Chondrocyte (in vitro differentiated cells): ENCODE measurements at places on chromosomes 2 and 18. TPM values are rescaled to one million over a fixed set of nuclear protein-coding genes. Genes with fewer than 3 reads are reported as not detected.

GRCh38 chr2:58568901-58569300 is 327.8 kb upstream of the FANCL start:
- no peaks in the 10 kb centered on the region for H3K36me3 ChIP-seq
- H3K4me3 ChIP-seq: no peak overlapping the region
- DNase-seq: no peak
- no peaks in the 10 kb centered on the region for H3K27me3 ChIP-seq
- no peak overlapping the region for H3K27ac ChIP-seq
- peaks cover 8% of the 10 kb centered on the region for H3K4me1 ChIP-seq

DNA sequence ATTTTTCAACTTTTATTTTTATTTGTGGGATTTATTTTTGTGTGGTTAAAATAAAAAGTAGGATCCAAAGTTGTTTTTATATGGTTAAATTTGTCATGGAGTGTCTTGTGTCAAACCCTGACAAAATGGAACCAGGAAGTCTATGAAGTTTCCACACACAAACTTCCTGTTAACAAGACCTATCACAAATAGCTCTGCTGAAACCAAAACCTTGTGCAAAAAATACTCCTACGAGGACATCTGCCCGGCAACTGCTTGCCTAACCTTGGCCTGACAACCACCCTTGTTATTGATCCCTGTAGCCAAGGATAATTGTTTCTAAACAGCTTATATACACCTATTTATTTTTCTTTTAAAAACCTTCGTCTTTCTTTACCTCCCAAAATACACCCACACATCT is 389.6 kb downstream of the TRIB2 start:
- peaks cover 9% of the 10 kb centered on the region for H3K4me1 ChIP-seq
- no peak overlapping the region for H3K4me3 ChIP-seq
- peaks cover 8% of the 10 kb centered on the region for H3K27me3 ChIP-seq

DNA sequence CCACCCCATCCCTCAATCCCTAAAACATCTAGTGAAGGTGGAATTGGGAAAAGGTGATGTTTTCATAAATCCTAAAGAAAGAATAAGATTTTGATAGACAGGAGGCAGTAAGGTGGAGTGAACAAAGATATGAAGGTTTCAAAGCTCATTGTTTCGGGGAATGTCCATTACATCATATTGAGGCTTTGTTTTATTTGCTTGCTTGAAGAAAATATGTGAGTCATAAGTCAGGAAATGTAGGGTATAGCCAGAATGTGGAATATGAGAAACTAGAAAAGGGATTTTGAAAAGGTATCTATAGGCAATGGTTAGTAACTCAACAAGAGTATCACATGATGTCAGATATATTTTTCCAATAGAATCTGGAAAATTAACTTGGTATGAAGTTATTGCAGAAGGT is 1178.5 kb upstream of the ACVR2A start:
- H3K36me3 ChIP-seq: no peaks in the 10 kb centered on the region
- no peak overlapping the region for H3K27ac ChIP-seq
- H3K4me1 ChIP-seq: no peaks in the 10 kb centered on the region

DNA sequence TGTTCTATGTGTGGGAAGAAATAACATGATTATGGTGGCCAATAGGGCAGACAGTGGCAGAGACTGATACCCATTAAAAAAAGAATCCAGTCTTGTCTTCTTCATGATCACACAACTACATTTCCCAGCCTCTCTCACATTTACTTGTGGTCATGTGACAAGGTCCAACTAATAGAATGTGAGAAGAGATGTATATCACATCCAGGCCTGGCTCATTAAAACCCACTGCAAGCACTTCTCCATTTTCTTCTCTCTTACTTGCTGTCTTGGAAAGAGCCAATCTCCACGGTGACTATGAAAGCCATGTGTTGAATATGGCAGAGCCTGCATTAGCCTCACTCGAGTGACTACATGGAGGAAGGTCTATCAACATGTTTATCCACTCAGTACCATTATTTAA is 306.2 kb upstream of the ZEB2 start:
- H3K27me3 ChIP-seq: no peaks in the 10 kb centered on the region
- no peak overlapping the region for H3K27ac ChIP-seq
- H3K4me3 ChIP-seq: no peak overlapping the region
- DNase-seq: no peak
- peaks cover 11% of the 10 kb centered on the region for H3K4me1 ChIP-seq

GRCh38 chr18:32040936-32041335 is 22.3 kb downstream of the RNF125 start:
- no peaks in the 10 kb centered on the region for H3K36me3 ChIP-seq
- no peaks in the 10 kb centered on the region for H3K4me1 ChIP-seq
- DNase-seq: no peak

GRCh38 chr2:222108497-222108896 is 190.3 kb downstream of the PAX3 start:
- no peak overlapping the region for H3K27ac ChIP-seq
- H3K36me3 ChIP-seq: no peaks in the 10 kb centered on the region
- peaks cover 5% of the 10 kb centered on the region for H3K27me3 ChIP-seq
- no peak for DNase-seq
- H3K4me1 ChIP-seq: no peaks in the 10 kb centered on the region

Gene PTPRN
- 0.67 to 0.87 TPM (median 0.80 TPM) in 3 replicates for total RNA-seq

GRCh38 chr2:27954771-27955383 is 64.3 kb downstream of the BABAM2 start:
- peak overlapping the region; percentile 90 for H3K27ac ChIP-seq
- no peaks in the 10 kb centered on the region for H3K27me3 ChIP-seq
- H3K4me1 ChIP-seq: peaks cover 46% of the 10 kb centered on the region
- H3K4me3 ChIP-seq: no peak overlapping the region
- no peak for DNase-seq

- no peaks in the 10 kb centered on the region for H3K36me3 ChIP-seq
- H3K4me3 ChIP-seq: no peak overlapping the region
- no peak for DNase-seq
- H3K27me3 ChIP-seq: no peaks in the 10 kb centered on the region
Measured at GRCh38 chr18:9418047-9418690, 57.1 kb upstream of the RALBP1 start.

- peaks cover 2% of the 10 kb centered on the region for H3K36me3 ChIP-seq
- H3K27ac ChIP-seq: no peak overlapping the region
- no peak overlapping the region for H3K4me3 ChIP-seq
- H3K27me3 ChIP-seq: no peaks in the 10 kb centered on the region
- peaks cover 10% of the 10 kb centered on the region for H3K4me1 ChIP-seq
Measured at GRCh38 chr2:217316743-217317142, 456.9 kb upstream of the TNP1 start.

DNA sequence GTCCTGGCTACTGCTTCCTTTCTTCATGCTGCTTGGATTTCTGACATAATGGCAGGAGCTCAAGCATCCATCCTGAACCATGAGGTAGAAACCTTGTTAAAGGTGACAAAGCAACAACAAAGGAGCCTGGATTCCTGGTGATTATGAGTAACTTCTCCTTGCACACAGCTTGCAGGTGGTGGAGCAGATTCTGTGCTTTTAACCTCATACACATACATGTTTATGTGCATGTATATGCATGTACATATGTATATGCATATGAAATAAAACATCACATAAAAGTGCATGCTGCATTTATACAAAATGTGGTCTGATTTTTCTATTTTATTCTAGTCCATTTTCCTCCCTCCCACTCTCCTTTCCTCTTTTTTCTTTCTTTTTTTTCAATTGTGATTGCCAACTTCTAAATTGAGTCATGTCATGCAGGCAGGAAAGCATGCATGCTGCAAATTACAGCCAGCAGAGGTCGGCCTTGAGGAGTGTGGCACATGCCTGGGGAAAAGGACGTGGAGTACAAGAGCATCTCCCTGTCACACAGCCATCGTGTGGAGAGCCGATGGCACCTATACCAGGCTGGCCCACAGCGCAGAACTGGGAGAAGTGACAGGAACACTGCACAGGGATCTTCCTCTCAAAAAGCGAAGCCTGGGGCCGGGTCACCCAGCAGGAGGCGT is 17.9 kb downstream of the LCT start:
- H3K27ac ChIP-seq: no peak overlapping the region
- H3K4me1 ChIP-seq: peaks cover 9% of the 10 kb centered on the region
- DNase-seq: no peak

Gene TCF23
- not detected in 3 replicates for total RNA-seq

DNA sequence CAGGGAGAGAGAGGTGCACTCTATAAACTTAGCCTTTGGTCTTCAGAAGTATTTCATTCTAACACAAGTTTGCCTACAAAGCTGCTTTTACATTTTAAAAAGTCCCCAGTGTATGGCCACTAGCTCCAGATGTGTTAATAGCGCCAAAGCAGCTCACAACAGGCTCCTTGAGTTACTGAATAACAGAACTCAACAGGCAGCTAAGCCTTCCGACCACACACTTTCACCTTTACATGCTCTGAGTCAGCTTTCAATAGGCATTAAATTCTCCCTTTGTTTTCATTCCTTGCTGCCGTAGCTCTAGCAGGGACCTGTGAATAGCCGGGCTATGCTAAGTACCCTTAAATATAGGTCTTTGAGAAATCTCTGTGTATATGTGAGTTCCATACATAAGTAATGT is 262.8 kb upstream of the PARD3B start:
- no peak overlapping the region for H3K27ac ChIP-seq
- no peaks in the 10 kb centered on the region for H3K36me3 ChIP-seq
- H3K27me3 ChIP-seq: no peaks in the 10 kb centered on the region
- DNase-seq: no peak
- peaks cover 19% of the 10 kb centered on the region for H3K4me1 ChIP-seq

DNA sequence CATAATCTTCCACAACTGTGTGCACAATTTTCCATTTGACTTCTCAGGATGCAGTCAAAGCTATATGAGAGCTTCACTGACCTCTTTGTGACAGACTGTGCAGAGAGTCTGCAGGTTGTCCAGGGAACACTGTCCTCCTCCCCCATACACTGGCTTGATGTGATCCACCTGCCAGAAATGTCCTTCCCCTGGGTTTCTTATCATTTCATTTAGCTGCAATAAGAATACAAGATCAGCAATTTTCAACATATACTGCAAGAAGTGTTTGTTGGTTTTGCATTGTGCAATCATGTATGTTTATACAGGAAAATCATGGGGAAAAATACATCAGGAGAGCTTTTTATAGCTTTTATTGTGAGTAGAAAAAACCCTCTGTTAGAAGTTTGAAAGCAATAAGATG is 150.7 kb downstream of the RAB3GAP1 start:
- H3K4me1 ChIP-seq: no peaks in the 10 kb centered on the region
- no peaks in the 10 kb centered on the region for H3K27me3 ChIP-seq
- H3K4me3 ChIP-seq: no peak overlapping the region
- H3K36me3 ChIP-seq: peaks cover 2% of the 10 kb centered on the region
- no peak overlapping the region for H3K27ac ChIP-seq
- no peak for DNase-seq

DNA sequence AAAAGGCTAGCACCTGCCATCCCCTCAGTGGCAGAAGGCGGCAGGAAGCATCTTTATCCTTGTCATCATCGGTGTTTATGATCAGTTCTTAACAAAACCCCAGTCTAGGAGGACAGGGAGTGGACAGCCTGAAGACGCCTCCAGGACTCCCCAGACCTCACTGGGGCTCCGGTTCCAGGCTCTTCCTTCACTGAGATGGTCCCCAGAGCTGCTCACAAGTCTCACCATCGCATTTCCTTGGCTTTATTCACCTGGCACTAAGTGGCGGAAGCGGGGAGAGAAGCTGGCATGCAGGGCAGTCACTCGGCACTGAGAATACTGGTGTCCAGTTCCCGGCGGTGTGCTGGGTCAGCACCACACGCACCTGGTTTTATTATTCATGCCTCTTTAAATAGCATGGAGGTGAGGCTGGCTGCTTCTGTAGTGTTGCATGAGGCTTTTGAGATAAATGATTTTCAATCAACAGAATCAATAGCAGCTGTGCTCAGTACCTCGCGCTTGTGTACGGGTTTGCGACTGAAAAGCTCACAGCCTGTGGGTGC is 68.7 kb downstream of the CABLES1 start:
- H3K27ac ChIP-seq: no peak overlapping the region
- peaks cover 42% of the 10 kb centered on the region for H3K36me3 ChIP-seq
- H3K27me3 ChIP-seq: no peaks in the 10 kb centered on the region
- no peaks in the 10 kb centered on the region for H3K4me1 ChIP-seq
- no peak for DNase-seq
- H3K4me3 ChIP-seq: no peak overlapping the region

Gene AGXT
- total RNA-seq: not detected in 3 replicates

GRCh38 chr2:58448065-58448507 is 207.0 kb upstream of the FANCL start:
- no peak for DNase-seq
- H3K27me3 ChIP-seq: peaks cover 3% of the 10 kb centered on the region
- no peaks in the 10 kb centered on the region for H3K36me3 ChIP-seq
- peaks cover 7% of the 10 kb centered on the region for H3K4me1 ChIP-seq

GRCh38 chr2:215137741-215138340 is 585 bp downstream of the ABCA12 start:
- peaks cover 31% of the 10 kb centered on the region for H3K4me1 ChIP-seq
- H3K27me3 ChIP-seq: no peaks in the 10 kb centered on the region
- DNase-seq: no peak
- peak overlapping the region; percentile 46 for H3K4me3 ChIP-seq
- peak overlapping the region; percentile 89 for H3K27ac ChIP-seq

DNA sequence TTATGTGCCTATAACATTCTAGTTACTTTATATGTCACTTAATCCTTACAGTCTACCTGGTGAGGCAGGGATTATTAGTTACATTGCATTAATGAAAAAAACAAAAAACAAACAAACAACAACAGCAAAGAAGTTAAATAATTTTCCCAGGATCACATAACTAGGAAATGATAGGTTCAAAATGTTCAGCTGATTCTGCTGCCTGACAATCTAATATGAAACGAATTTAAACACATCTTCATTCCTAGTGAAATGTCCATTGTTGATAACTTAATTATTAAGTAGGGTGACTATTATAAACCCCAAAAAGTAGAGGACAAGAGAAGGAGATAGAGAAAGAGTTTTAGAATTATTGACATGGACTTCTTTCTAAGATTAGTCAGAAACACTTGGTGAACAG is 22.6 kb downstream of the HOXD1 start:
- no peak overlapping the region for H3K27ac ChIP-seq
- H3K27me3 ChIP-seq: peaks cover 7% of the 10 kb centered on the region
- H3K4me3 ChIP-seq: no peak overlapping the region

DNA sequence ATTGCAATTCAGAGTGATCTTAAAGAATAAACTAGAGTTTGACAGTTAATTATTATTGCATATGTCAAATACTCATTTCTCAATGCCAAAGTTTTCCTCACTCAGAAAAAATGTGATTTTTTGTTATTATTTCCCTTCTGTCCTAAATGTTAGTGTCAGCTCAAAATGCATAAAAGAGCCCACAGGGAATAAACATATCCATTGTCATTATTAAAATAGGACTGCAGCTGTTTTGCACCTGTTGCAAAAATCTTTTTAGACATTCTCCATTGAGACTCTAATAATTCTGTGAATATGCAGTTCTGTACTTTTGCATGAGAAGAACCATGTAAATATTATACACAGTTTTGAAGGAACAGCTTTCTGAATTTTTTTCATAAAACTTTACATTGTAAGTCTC is 540.0 kb upstream of the SLC39A10 start:
- H3K4me1 ChIP-seq: no peaks in the 10 kb centered on the region
- no peak overlapping the region for H3K27ac ChIP-seq
- no peak for DNase-seq
- H3K36me3 ChIP-seq: no peaks in the 10 kb centered on the region
- peaks cover 7% of the 10 kb centered on the region for H3K27me3 ChIP-seq
- H3K4me3 ChIP-seq: no peak overlapping the region

- no peaks in the 10 kb centered on the region for H3K27me3 ChIP-seq
- no peak overlapping the region for H3K4me3 ChIP-seq
- H3K27ac ChIP-seq: no peak overlapping the region
Measured at GRCh38 chr2:143926736-143927135, 593.2 kb downstream of the ZEB2 start.

- H3K27me3 ChIP-seq: peaks cover 4% of the 10 kb centered on the region
- no peaks in the 10 kb centered on the region for H3K4me1 ChIP-seq
- H3K27ac ChIP-seq: no peak overlapping the region
- no peak overlapping the region for H3K4me3 ChIP-seq
Measured at GRCh38 chr2:57296795-57297517, 749.6 kb upstream of the VRK2 start.
